Common myeloid progenitor, CD34-positive (primary cell): ENCODE measurements at places on chromosomes 13 and 19.

DNA sequence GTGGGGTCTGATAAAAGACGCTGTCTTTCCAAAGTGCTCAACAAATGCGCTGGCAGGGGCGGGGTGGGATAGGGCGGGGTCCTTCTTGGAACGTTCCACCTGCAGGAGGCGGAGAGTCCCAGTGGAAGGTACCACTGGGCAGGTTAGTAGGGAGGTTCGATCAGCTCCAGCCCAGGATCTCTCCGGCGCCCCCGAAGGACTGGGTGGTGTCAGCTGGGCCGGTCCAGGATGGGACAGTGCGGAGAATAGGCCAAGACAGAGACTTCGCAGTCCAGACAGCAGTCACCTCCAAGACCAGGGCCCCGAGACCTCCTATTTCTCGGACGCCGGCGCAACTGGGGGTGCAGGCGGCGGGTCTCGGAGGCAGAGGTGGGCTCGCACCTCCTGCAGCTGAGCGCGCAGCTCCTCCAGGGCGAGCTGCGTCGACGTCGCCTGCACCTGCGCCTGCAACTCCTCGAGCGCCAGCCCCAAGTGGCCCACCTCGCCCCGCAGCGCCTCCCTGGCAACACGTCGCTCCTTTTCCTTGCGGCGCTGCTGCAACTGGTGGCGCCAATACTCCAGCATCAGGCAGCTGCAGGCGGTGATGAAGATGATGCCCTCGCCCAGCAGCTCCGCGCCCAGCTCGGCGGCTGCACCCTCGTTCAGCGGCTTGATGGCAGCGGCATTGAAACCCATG is 21.6 kb downstream of the VASP start:
- peak; percentile 58 for DNase-seq

DNA sequence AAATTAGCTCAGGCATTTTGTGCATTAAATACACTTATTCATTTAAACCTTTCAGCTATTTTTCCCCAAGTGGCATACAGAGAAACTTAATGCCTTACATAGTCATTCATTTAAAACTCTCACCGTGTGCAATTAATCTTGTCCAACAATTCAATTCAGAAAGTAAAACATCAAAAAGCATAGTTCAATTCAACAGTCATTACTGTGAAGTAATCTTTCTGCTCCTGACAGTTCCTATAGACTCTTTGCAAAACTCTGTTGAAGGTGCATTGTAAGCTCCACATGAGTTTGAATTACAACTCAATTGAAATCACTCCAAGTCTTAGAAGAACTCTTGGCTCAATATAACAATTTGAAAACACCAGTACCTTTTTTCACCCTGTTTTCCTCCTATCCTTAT is 228.3 kb downstream of the DACH1 start:
- DNase-seq = no peak

DNA sequence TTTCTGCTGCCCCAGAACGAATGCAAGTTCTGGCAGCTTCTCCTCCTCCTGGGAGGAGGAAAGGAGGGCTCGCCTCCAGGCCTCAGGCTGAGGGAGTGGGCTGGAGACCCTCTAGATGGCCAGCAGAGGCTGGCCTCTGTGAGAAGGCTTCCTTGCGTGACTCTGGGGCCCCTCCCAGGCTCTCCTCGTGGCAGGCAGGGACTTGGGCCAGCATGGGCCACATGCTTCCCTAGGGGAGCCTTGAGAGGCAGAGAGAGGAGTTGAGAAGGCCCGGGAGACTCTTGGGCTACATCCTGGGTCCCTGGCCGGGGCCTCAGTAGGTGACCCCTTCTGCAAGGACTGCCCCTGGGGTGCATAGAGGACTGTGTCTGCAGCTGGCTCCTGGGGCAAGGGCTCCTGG is 25.9 kb downstream of the LYL1 start:
- DNase-seq = no peak

DNA sequence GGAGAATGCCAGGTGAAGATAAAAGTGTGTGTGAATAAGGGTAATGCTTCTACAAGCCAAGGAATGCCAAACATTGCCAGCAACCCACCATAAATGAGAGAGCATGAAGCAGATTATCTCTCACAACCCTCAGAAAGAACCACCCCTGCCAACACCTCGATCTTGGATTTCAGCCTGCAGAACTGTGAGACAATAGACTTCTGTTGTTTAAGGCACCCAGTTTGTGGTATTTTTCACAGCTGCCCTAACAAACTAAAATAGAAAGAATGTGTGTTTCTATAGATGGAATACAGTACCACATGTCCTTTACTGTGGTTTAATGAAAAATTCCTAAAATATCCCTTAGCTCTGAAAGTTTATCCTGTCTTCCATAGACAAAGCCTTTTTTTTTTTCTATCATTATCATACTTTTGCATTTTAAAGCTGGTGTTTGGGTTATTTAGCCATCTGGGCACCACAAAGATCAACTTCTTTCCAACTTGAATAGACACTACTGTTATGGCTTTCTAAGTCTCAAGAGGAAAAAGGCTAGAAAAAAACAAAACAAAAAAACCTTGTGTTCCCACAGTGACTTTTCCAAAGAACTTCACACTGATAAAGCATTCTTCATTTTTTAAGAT is 505.6 kb downstream of the KCTD12 start:
- no peak for DNase-seq
